ENCODE measurements at places on chromosomes 3 and 15.
A peak's percentile ranks its signal among the peaks of the same experiment; 100 is the strongest.

DNA sequence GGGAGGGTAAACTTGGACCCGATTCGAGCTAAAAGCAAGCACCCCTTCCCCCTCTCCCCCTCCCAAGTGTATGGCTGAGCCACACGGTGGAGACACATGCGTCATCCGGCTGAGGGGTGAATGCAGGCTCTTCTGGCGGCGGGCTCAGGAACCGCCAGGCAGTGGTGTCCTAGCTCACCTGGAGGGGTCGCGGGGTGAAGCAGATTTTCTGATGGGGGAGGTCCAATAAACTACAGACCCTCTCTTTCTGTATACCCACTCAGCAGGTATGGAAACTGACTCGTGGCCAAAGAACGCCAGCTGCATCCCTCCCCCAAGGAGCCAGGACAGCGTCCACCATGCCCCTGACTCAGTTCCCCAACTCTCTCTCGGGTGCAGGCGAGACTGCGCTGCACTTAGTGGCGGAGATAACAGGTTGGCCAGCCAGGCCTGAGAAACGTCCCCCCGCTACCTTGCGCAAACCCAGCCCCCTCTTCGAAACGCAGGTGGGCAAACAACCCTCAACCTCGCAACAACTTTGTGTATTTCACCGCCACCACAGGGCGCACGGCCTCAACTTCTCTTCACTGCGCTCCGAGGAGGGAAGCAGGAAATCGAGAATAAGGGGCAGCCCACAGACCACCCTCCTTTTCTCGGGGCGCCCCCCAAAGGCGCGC is 1.3 kb downstream of the MAGI1 start:
- DNase-seq, result peak; percentile 31

DNA sequence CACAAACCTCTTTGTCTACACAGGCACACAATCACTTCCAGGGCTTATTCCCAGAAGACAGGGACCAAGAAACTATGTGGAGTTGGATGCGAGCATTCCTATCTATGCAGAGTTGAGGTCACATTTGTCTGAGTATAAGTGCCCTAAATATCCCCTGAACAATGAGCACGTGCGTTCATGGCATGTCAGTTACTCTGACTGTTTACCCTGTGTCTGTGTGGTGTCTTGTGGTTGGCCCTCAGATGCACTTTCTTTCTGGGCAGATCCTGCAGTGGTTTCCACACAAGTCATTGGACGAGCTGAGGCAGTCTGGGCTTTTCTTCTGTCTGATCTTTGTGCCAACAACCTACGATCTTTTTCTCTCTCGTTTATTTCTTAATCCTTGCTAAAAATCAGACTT is 134.5 kb downstream of the FBN1 start:
- no peak for DNase-seq

DNA sequence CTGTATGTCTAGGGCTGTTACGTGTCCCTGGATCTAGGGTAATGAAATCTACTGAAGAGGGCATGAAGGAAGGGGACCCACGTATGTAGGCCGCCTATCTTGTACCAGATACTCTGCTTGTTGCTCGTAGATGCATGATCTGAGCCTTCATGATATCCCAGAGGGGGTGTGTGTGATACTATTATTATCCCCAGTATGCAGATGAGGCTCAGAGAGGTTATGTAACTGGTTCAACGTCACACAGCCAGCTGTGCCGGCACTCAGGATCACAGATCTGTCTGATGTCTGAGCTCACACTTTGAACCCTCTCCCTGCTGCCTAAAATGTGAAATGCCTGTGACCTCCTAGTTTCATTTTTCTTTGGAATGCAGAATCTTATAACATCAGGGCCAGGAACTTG is 36.2 kb upstream of the SEC13 start:
- no peak for DNase-seq

DNA sequence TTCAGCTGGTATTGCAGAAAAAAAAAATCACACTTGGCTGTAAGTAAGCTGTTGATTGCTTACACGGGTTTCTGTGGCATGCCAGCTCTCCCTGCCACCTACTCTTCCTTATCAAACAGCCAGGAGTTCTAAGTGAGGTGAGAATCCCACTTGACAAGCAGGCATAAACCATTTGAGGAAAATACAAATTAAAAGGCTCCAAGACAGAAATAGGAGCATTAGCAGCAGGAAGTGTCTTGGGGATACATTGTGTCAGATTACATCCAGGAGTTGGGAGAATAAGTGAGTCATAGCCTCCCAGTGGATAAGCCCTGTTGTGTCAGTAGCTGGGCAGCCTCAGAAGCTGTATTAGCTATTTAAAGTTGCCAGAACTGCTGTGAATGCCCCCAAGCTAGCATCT is 256.0 kb downstream of the CNTN4 start:
- no peak for DNase-seq

DNA sequence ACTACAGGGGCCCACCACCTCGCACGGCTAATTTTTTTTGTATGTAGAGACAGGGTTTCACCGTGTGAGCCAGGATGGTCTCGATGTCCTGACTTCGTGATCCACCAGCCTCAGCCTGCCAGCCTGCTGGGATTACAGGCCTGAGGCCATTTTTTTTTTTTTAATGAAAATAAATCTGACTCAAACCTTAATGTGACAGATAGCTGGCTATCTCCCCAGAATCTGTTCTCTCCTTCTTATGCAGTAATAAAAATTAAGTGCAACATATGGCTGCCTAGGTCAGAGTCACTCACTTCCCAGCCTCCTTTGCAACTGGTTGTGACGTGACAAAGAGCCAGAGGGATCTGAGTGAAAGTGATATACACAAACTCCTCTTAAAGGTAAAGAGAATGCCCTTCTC is 53.0 kb downstream of the ZNF148 start:
- no peak for DNase-seq

DNA sequence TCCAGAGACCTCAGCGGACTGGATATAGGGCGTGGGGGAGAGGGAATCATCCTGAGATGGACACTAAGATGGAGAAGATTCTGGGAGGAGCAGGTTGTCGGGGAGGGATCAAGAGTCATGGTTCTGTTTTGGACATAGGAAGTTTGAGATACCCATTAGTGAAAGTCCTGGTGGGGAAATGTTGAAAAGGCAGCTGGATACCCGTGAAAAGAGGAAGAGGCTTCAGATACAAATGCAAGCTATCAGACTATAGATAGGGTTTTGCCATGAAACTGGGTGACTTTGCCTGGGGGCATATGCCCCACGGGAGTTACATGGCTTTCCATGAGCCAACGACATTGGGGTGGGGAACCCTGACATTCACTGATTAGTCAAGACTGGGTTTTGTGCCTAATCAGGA is 1.1 kb upstream of the GPR62 start:
- DNase-seq, result no peak

DNA sequence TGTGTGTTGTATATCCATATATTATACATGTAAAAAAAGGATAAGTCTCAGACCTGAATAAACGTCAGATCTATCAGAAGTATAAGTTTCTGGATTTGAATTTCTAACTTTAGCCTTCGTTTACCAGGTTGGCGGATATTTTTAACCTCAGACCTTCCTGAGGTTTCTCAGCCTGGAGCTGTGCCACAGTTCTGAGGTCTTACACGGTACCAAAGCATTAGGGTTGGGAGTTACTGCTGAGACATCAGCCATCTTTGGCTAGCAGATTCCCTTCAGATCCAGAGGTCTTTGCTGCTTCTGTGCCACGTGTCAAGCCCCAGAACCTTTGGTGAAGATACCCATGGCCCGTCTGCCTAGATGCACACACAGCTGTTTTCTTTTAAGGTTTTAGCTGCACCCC is 84.7 kb downstream of the PPP2R3A start:
- DNase-seq, result no peak

DNA sequence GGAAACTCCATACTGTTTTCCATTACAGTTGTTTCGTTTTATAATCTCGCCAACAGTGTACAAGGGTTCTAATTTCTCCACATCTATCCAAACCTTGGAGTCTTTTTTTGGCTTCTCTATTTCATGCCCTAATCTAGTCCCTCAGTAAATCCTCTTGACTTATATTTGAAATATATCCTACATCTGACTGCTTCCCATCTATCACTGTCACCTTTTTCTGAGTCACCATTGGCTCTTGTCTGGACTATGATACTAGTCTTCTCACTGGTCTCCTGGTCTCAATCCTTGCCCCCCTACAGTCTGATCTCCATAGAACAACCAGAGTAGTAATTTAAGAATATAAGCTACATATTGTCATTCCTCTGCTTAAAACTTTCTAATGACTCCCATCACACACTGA is 80.0 kb downstream of the ITPR1 start:
- DNase-seq, result no peak

- no peak for DNase-seq
These were observed 1.4 kb upstream of the ST3GAL6 start for GRCh38 chr3:98761643-98762229.

DNA sequence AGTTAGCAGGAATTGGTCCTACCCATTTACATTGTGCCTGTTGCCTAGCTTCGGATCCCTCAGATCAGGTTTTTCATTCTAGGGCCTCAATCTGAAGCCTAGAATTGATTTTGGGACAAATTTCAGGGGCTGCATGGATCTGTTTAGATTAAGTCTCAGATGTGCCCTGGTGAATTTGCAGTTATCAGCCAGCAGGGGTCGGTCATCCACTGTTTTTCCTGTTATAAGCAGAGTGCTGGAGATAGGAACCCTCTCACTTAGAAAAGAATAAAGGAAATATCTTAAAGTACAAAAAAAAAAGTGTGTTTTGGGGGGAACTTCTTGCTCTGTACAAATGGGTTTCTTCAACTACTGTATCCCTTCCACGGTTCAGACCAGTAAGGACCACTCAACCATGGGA is 212.5 kb downstream of the BCHE start:
- no peak for DNase-seq

DNA sequence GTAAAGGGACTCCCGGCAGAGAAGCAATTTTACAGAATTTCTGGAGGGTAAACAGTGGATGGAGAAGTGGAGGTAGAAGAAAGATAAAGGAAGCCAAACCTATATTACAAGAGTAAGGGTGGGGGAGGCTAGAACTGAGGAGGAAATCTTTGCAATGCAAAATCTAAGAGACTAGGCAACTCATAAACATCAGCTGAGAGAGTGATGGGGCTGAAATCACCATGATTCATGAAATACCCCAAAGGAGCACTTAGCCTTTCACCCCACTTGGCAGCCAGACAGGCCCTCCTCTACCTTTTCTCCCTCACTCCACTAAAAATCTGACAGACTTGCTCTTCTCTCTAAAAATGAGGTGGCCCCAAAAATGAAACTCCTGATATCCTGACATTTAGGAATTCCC is 19.5 kb upstream of the ZBTB38 start:
- no peak for DNase-seq

GRCh38 chr3:168117853-168118313 is 22.2 kb upstream of the GOLIM4 start:
- no peak for DNase-seq

- DNase-seq, result no peak
These were observed 53.2 kb upstream of the HEG1 start for GRCh38 chr3:125108833-125109535.

GRCh38 chr3:12413721-12414255 is 70.5 kb upstream of the TSEN2 start:
- DNase-seq, result no peak

DNA sequence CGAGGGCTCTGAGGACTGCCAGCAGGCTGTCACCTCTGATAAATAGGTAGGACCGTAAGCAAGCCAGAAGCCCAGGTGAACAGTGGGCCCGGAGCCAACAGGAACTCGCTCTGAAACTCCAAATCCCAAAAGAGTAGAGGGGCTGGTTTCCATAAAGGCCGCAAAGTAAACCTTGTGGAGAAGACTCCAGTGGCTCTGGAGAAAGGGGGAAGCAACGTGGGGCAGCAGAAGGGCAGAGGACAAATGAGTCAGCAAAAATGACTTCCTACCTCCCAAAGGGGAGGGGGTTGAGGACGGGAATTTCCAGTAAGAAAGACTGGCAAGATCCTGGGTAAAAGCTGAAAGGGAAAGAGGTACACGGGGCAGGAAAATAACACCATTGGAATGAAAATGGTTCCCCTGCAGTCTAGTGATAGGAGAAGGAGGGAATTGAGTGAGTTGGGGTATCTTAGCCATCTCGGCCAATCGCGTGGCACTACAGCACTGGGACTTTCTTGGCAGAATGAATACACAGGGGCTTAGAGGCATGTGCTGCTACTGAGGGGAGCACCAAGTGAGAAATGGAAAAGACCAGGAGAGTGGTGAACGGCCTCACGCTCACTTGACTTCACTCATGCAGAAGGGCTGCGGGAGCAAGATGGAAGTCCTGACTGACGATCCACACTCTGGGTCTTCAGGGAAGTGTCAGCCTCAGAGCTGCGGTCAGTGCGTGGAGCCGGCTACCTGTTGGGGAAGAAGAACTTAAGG is 33.2 kb downstream of the BMF start:
- DNase-seq, result no peak
